ENCODE measurements at places on chromosomes 3 and 15. TPM values are rescaled to one million over a fixed set of nuclear protein-coding genes. Genes with fewer than 3 reads are reported as not detected.

CCNDBP1 gene
- 28.2 TPM for total RNA-seq

OR5K2 gene
- not detected for total RNA-seq

SPATA12 gene
- total RNA-seq = 0.44 TPM

CCDC33 gene
- total RNA-seq = 6.1 TPM

LOXL1 gene
- 0.28 TPM for total RNA-seq

CPEB1 gene
- 4.0 TPM for total RNA-seq

USP8 gene
- 38.4 TPM for total RNA-seq

OCA2 gene
- 0.09 TPM for total RNA-seq

AGBL1 gene
- total RNA-seq = not detected

EHHADH gene
- 2.2 TPM for total RNA-seq

PDE8A gene
- total RNA-seq = 31.0 TPM

ADPRH gene
- total RNA-seq = 2.9 TPM

DCLK3 gene
- not detected for total RNA-seq

ATP1B3 gene
- total RNA-seq = 224 TPM

MME gene
- total RNA-seq = not detected

GHSR gene
- total RNA-seq = not detected

OR5H15 gene
- not detected for total RNA-seq

ZPLD1 gene
- total RNA-seq = not detected

CD276 gene
- total RNA-seq = 66.6 TPM

FAM107A gene
- total RNA-seq = not detected

TLE3 gene
- 24.7 TPM for total RNA-seq

OSBPL10 gene
- 18.5 TPM for total RNA-seq

ITIH4 gene
- 1.4 TPM for total RNA-seq

KIF7 gene
- total RNA-seq = 4.6 TPM

RASL12 gene
- 0.09 TPM for total RNA-seq

GPR27 gene
- 3.3 TPM for total RNA-seq

PRRT3 gene
- 1.5 TPM for total RNA-seq

ZBBX gene
- total RNA-seq = not detected

CYP8B1 gene
- not detected for total RNA-seq

HRG gene
- not detected for total RNA-seq

XRN1 gene
- total RNA-seq = 6.8 TPM

IL17RD gene
- 0.47 TPM for total RNA-seq

KY gene
- 0.08 TPM for total RNA-seq

CLDN16 gene
- total RNA-seq = 0.06 TPM

ITGA11 gene
- 5.3 TPM for total RNA-seq

ZDHHC19 gene
- total RNA-seq = 0.60 TPM

Data from A549 treated with CpdA at 1 μM for 4 hours (cell line).